ENCODE measurements at places on chromosomes 2 and 18.
A peak's percentile ranks its signal among the peaks of the same experiment; 100 is the strongest.

DNA sequence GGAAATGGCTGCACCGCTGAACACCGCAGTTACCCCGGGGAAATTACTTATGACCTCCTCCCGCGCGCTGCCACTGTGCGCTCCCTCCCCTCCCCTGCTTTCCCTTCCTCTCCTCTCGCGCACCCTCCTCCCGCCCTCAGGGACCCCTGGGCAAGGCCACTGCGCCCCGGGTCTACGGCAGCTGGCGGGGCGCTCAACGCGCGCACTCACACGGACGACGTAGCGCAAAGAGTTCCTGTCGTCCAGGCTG lies 7.9 kb downstream of the ALPP start:
- DNase-seq, result no peak

- no peak for DNase-seq
These were observed 10.2 kb downstream of the CERS6 start for GRCh38 chr2:168466190-168466737.

DNA sequence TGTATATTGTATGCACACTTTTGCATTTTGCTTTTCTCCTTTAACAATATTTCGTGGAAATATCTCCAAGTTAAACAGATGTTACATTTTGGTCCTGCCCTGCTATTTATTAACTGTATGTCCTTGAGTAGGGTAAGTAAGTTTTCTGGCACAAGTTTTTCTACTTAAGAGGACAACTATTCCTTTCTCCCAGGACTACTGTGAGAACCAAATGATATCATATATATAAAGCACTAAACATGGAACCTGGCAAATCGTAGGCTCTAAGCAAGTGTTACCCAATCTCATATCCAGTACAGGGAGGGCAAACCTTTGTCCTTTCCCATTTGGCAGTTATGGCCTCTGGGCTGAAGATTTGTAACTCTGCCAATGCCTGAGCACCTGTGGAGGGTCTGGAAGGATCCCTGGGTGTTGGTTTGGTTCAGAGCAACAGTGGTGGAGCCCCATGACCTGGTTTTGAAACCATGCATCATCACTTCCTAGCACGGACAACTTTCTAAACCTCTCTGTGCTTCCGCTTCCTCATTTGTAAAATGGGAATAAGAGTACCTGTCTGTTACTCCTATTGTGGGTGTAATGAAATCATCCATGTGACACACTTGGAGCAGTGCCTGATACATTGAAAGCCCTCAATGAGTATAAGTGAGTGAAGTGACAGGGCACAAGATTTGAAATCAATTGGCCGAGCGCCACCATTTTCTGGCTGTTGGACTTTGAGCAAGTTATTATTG lies 28.3 kb upstream of the ICOS start:
- DNase-seq, result no peak

GRCh38 chr2:6885551-6885950 lies 8.0 kb downstream of the RSAD2 start:
- no peak for DNase-seq

GRCh38 chr2:162301151-162301804 lies 17.2 kb downstream of the IFIH1 start:
- DNase-seq, result peak; percentile 53

- DNase-seq, result no peak
These were observed 200.5 kb downstream of the ACKR3 start for GRCh38 chr2:236769981-236770671.

GRCh38 chr2:233563663-233564430 lies 2.7 kb downstream of the USP40 start:
- DNase-seq, result no peak

DNA sequence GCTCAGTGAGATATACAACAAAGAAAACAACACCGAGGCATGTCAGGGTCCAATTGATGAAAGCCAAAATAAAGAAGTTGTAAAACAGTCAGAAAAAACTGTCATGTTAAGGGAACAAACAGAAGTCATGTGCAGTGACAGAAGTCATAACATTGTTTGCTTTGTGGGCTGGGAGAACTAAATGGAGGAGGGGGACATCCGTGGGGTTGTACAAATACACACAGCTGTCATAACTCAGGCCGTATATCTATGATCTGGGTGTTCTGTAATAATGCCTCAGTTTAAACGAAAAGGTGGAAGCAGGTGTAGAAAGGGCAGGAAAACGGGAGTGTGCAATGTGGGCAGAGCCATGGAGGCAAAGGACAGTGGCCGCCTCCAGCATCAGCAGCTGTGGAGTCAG lies 27.3 kb downstream of the TIMM21 start:
- DNase-seq, result no peak

DNA sequence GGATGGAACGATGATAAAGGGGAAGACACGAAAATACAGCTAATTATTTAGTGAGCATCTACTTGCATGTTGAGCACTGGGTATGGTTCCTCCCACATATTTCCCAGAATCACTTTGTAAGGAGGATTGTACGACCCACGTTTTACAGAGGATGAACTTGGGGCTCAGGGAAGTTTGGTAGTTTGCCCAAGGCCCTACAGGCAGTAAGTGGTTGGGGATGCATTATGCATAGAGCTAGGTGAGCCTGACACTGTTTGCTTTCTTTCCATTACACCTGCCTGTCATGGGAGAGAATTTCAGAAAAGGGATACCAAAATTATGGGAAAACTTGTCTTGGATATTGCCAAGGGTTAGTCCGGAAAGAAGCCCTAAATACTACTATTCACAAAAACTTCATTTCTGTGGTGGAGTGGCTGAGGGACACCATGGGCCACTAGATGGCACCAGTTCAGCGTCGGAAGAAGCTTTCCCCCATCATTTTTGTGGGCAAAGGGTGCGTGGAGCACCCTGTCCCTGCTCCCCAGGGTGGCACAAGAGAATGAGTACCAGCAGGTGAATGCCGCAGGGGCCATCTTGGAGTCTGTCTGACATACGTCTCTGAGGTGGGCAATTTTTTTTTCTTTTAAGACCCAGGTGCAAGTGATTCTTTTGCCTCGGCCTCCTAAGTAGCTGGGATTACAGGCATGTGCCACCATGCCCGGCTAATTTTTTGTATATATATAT lies 23.5 kb upstream of the C18orf32 start:
- peak; percentile 49 for DNase-seq

DNA sequence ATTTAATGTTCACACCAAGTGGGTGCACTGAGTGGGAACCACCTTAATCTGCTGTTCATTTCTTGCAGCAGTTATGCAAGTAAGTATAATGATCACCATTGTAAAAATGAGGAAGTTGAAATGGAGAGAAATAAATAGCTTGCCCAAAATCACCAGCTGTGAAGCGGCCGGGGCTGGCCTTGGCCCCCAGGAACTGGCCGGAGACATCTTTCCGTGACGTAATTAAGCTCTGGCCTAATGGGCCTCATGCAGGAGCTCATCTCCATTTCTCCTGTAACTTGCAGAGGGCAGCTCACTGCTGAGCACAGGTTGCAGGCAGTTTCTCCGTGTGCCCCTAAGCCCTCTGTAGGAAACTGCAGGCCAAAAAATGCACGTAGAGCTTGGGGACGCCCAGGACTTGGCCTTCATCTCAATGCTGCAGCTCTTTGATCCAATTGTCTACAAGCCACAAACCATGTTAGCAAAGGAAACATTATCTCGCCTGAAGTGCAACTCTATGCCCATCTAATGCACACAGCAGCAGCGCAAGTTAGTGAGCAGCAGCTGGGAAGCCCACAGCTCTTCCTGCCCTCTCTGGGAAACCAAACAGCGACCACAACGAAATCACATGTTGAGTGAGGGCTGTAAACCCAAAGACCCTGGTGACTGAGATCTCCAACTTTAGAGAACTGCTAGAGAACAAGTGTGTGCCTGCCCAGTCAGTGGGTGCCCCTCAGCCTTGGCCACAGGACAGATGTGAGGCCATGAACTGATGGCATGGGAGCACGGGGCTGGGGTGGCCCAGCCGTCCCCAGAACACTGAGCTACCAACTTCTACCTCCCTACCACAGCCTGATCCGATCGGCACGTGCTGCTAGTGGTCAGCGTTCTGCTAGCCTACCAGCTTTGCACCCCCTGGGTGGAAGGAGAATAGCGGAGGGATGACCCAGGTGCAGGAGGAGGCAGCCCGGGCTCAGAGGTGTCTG lies 28.8 kb downstream of the APCDD1 start:
- DNase-seq, result no peak

GRCh38 chr2:86807468-86808275 lies 17.0 kb upstream of the CD8A start:
- no peak for DNase-seq

DNA sequence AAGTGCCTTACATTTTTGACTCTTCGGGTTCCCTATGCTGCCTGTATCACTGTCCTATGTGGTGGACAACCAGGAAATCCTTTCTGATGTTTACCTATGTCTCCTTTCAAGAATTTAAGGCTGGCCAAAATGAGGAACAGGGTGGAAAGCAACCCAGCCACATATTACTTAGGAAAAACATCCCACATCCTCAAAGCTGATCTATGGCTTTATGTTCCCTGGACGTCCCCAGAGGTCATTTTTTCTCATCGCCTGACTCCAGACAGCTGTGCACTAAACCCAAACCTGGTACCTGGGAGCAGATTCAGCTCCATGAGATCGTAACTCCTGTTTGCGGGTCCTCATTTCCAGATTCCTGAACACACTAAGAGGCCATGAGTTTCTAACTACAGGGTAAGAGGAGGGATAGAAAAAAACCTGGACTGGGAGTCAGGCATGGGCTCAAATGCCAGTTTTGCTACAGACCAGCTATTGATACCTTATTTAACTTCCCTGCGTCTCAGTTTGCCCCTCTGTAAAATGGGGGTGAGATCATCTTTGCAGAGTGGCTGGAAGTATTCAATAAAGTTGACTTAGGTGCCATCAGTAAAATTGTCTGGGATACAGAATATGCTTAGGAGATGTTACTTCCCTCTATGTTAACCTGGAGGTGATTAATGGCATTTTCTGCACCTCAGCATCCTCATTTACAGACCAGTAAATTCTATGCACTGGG lies 70.8 kb downstream of the TNS1 start:
- no peak for DNase-seq

DNA sequence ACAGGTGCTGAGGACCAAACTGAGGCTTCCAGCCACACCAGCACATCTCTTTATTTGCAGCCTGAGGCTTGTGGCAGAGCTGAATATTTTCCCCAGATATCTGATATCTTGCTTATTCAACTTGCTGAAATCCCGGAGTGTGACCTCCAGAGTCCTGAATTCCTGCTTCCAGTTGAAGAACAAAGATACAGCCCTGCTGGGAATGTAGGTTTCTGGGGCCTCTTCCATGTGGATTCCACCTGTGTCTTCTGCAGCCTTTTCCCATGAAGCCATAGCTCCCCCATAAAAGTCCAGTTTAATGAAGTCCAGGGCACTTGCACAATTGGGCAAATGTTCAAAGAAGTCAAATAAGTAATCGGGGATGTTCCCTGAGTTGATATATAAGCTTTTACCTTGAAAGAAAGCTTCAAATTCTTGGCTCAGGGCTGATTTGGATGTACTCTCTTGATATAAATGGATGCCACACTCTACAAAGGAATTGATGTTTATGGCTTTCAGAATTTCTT lies 14.9 kb downstream of the NLRC4 start:
- DNase-seq, result no peak

DNA sequence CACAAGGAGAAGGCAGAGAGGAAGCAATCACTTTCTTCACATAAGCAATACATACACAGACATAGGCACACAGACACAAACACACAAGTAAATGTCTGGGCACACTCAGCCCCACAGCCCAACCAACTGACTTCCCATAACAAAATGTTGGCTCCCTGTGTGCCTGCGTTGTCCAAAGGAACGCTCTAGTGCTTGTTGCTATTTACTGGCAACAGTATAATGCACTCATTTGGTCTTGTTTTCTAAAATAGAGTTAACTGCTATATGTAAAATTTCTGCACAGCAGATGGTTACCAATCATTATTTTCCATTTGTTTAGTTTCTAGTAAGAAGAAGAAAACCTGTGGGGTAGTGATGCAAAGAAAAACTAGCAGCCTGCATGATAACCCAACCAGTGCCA lies 16.5 kb downstream of the FIGN start:
- DNase-seq, result no peak

DNA sequence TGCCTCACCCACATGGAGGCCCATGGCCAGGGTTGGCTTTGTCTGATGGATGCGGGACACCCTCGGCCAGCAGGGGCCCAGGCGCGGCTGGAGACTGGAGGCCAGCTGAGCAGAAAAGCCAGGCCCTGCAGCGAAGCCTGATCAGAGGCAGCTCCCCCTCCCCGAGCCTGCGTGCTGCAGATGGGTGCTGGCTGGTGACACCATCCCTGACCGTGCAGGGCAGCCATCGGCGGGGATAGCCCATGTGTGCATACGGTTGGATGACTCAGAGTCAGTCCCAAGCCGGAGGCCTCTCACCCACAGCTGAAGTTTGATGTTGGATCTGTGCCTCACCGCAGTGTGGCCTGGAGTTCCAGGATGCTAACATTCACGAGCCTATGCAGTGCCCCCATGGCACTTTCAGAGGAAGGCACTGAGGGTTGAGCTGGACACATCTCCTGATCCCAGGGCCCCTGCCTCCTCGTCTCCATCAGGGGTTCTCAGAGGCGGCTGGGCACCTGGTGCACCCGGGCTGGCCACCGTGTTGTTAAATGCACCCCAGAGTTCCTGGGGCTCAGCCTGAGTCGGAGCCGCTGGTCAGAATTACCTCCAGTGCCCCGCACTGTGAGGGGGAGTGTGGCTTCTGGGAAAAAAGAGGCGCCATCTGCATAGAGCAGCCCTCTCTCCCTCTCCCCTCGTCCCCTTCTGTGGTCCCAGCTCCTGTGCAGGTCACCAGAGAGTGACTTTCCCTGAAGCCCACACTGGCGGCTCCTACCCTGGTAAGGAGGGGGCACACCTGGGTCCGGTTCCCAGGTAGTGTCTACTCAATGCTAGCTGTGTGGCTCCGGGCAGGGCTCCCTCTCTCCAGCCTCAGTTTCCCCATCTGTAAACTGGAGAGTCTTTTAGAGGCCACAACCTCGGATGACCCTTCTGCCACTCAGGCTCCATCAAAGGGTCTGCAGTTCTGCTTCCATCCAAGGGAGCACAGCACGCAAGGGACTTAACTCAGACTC lies 19.4 kb upstream of the KIF1A start:
- DNase-seq, result no peak

GRCh38 chr2:234989183-234989701 lies 37.4 kb downstream of the SH3BP4 start:
- no peak for DNase-seq

DNA sequence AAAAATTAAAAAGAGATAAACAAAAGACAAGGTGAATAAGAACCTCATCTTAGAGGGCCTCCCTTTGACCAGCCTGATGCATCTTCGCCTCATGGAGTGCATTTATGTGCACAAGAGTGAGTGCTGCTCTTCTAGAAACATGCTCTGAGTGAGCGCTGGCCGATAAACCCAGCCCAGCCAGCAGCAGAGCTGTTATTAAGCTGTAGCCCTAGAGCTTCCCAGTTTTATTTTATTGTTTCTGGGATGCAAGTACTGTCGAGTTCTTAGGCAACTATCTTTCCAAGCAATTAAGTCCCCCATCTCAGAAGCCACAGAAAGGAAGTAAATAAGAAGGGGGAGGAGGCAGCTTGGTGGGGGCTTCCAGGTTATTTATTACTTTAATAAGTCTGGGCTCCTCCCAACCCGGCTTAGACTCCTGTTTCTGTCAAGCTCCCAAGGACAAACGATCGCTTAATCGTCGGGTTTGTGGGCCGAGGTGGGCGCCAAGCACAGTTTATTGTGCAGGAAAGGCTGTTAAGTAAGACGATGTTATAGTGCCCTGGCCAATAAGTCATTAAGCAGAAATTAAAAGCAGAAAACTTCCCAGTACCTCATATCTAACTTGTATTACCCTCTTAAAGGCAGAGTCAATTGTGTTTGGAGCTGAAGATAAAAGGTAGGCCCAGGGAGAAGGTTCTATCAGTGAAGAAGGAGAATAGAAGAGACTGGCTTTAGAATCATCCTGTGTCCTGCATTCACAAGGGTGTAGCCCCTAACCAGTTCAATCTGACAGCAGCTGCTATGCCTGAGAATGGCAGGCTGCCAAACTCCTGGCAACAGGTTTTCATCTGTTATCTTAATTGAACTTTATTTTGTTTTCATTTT lies 176.3 kb downstream of the PIK3C3 start:
- DNase-seq, result no peak

- DNase-seq, result no peak
These were observed 42.5 kb downstream of the WDR35 start for GRCh38 chr2:19947184-19947940.
